ENCODE measurements at places on chromosomes 3 and 15. TPM values are rescaled to one million over a fixed set of nuclear protein-coding genes. Genes with fewer than 3 reads are reported as not detected.

DNA sequence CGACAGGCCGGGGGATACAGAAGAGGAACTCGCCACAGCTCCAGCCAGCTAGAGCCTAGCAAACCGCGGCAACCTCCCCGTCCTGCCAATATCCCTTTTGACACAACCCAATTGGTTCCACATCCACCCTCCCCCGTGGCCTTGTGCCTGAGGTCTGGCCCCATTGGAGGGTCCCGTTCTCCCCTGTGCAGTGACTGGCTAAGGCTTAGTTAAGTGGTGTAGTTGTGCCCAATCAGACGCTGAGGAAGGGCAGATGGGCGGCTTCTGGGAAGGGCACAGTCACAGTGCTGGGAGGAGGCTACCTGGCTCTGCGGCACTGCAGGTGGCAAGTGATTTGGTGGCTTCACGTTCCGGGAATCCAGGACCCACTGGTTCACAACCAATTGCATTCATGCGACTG, 78.6 kb downstream of the SNRK start:
- DNase-seq, result no peak

GRCh38 chr3:159982442-159982974, 6.1 kb upstream of the IL12A start:
- DNase-seq, result no peak

DNA sequence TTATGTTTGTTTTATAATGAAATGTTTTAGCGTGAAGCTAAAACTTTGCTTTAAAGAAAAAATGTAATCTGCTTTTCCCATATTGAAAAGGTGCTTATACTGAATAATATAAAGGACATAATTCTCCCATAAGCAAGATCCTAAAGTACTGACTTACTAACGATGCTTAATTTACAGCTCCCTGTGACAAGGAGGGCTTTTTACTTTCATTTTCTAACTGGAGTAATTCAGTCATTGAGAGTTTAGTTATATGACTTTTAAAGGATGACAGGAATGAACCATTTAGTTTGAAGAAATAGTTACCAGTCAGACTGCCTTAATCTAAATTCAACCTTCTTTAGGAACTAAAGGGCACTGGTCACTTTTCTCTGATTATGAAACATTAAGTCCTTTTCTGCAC, 19.3 kb upstream of the ZPLD1 start:
- DNase-seq, result no peak

GRCh38 chr15:77783636-77784035, 150.9 kb upstream of the LINGO1 start:
- DNase-seq, result no peak

DNA sequence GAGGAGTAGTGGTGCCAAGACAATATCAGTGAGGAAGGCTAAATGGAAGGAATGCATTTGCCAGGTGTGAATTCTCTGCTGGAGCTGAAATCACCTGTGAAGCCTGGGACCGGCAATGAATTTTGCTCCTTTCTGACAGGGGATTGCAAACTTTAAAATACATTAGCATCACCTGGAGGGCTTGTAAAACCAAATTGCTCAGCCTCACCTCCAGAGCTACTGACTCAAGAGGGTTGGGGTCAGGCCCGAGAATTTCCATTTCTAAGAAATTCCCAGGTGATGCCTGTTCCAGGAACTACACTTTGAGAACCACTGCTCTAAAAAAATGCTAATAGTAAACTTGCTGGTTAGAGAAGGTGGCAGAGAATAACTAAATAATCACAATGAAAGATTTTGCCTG, 445.6 kb upstream of the RBMS3 start:
- no peak for DNase-seq

DNA sequence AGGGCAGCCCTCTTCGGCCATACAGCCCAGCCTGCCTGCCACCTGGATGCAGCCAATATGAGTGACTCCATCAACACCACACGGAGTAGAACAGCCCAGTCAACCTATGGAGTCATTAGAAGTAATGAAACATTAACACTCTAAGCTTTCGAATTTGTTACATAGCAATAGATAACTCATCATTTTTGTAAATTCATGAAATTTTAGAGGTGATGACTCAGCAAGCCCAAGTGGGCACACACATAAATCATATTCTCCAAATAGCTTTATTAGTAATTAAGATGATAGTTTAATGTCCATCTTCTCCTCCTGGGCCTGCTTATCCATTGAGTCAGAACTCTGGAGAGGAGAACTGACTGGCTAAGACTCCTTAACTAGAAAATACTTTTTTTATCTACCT, 335.0 kb upstream of the KCNH8 start:
- no peak for DNase-seq

GOLGA8M gene
- polyA plus RNA-seq, result 4.5 TPM

All from left kidney (tissue), 8 donors.